ENCODE measurements at places on chromosomes 3 and 15.

GRCh38 chr3:59313365-59313764, 263.5 kb upstream of the CFAP20DC start:
- peak; percentile 48 for DNase-seq

- no peak for DNase-seq
Measured at GRCh38 chr15:29393443-29393842, 123.8 kb upstream of the NSMCE3 start.

GRCh38 chr3:52531860-52532516, 1.7 kb downstream of the NT5DC2 start:
- peak; percentile 30 for DNase-seq

DNA sequence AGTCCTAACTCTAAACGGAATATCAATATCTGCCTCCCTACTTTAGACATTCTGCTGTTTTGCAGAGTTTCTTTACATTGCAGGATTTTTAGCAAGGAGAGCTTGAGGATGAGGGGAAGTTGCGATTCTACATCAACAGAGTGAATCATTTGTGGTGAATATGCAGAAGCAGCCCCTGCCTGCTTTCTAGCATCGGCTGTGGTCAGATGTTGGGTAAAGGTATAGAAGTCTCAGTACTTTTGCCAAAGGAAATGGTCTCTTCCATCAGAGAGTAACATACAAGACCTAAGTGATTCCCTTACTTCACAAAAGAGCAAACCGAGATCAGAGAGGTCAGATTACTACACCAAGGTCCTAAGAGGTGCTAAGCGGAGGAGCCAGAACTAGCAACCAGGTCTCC, 15.2 kb downstream of the ST3GAL6 start:
- no peak for DNase-seq

DNA sequence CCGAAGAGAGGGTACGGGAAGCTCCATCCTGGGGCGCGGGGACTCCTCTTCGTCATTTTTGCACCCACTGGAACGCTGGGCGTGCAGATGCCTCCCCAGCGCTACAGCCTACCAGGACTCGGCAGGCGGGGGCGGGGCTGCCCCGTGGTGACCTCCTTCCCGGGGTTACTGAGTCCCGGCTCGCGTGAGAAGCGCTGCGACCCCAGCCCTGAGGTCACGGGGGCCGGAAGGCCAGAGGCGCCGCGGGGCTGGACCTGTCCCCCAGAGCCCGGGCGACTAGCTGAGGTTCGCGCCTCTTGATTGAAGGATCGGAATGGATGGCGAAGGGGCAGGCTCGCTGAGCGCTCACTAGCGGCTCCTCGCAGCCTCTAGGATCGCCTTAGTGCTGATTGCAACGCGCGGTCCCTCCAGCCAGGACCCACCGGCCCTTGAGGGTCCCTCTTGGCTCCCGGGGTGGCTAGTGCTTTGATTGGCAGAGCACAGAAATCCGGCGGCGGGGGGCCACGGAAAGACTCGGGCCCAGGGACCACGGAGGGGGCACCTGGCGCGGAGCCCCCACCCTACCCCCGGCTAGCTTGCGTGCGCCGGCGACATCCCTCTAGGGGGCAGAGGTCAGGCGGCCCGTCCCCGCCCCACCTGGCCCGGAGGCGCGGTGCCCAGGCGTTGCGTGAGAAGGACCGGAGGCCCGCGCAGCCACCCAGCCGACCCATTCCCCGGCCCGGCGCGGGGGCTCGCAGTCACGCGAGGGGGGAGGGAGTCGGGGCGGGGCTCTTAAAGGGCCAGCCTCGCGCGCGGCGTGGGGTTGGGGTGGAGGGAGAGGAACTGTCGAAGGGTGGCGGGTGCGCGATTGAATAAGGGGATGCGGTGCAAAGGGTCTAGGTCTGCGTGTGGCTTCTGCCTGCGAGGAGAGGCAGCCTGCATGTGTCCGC, 781 bp upstream of the CYP1A1 start:
- DNase-seq: peak; percentile 52

GRCh38 chr3:194960446-194961032, 274.9 kb downstream of the FAM43A start:
- DNase-seq: no peak

DNA sequence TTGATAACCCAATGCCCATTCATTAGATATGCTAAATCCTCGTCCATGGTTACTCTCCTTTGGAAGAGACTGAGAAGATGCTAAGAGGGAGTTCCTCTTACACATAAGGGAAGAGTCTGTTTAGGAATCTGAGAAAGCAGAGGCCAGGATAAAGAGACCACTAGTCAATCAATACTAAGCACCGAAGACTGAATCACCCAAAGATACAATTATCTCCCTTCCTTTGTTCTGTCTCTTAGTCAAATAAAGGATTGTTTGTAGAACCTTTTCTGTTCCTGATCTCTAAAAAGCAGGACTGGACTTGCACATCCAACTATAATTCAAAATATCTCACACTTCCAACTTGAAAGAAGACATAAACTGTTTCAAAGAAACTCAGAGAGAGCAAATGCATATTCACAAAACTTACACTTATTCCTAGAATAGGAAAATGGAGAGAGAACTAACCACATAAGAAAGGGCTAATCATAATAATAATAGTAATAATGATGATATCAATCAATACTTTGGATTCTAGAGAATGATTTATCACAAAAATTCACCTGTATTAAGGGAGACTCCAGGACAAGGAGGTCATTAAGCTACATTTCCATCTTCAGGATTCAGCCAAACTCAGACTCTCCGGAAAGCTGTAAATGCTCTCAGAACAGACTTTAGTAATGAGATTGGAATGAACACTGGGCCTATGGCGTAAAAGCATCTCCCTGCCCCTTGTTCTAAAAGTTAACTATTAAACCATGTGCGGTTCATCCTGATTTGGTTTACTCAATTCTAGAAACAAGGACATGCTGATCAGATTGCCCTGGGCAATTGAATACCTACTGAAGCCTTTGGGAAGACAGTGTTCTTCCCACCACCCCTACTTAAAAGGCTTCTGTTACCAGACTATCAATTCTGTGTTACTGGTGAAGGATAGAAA, 401.5 kb downstream of the ZBTB20 start:
- DNase-seq: no peak

DNA sequence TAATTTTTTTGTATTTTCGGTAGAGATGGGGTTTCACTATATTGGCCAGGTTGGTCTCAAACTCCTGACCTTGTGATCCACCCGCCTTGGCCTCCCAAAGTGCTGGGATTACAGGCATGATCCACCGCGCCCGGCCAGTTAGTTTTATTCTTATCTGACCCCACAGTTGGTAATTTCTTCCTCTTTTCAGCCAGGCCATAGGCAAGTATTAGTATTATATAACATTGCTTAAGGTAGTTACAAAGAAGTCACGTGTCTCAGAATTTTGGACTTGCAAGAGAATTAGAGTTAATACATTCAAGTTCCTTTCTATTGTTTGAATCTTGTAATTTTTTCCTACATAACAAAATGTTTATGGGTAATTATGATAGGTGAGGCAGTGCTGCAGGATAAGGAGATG, 334.8 kb downstream of the LPP start:
- no peak for DNase-seq

- DNase-seq: no peak
Measured at GRCh38 chr3:59862686-59863085, 812.9 kb upstream of the CFAP20DC start.

GRCh38 chr3:171126478-171127209, 100.1 kb upstream of the SLC2A2 start:
- DNase-seq: no peak

DNA sequence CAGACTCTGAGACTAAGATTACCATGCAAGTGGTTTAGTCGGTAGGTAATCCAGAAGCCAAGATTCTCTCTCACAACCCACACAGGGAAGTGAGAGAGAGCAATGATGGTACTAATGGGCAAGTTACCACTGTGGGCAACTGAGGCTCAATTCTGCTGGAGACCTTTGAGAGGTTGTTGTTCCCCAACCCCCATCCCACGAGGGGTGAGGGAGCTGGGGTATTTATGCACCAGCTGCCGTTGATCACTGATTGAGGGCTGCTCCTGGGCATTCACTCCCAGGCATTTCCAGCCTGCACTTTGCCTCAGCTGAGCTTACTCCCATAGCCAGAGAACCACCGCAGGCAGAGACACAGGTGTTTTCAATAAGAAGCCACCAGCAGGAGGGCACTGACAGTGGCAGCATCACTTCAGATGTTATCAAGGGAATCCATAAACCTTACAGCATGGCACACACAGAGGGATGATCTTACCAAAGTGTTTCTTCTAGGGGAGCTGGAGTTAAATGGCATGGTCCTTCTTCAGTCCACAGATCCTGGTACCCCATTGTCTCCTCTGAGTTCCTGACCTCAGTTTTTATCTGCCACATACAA, 15.0 kb upstream of the CCDC174 start:
- no peak for DNase-seq

DNA sequence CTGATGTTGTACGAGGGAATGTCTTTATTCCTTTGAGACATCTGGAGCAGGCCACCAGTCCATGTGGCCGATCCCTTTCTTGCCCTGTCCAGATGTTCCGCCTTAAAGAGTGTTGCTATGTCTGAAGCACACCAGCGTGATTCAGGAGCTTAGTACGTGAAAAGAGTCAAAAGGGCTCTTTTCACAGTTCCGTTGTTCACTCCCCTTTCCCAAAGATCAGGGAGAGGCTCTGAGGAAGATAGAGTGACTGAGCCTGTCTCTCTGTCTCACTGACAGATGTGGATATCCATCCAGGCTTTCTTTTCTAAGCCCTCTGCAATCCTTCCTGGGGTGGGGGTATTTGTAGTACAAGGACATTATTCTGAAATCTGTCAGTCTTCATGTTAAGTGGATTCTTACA, 262.5 kb upstream of the LRTM1 start:
- DNase-seq: no peak

DNA sequence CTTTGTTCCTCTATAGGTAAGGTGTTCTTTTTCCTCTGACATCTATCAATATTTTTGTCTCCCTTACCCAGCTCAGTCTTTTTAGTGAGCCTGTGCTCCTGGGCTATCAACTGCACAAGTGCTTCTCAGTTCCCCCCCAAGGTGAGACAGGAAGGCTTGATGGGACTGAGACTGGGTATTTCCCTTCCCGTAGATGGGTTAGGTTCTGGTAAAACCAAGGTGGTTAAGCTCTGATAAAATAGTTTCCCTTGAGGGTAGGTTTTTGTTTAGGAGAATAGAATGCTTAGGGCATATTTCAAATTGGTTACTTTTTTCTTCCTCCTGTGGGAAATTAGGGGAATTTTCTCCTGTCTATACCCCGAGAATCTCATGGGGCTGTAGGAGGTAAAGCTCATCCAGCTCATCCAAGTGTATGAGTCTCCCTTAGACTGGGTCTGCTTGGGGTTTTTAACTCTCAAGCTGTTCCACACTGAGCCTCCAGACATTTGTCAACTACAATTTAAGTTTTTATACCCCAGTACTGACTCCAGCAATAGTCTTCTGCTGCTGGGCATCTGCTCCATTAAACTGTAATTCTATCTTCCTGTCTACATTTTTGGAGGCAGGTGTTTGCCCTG, 44.9 kb downstream of the OXSR1 start:
- DNase-seq: no peak

All from mucosa of descending colon (tissue), 3 donors.